Thymus (tissue), 14 donors: ENCODE measurements at places on chromosomes 7 and 10.

DNA sequence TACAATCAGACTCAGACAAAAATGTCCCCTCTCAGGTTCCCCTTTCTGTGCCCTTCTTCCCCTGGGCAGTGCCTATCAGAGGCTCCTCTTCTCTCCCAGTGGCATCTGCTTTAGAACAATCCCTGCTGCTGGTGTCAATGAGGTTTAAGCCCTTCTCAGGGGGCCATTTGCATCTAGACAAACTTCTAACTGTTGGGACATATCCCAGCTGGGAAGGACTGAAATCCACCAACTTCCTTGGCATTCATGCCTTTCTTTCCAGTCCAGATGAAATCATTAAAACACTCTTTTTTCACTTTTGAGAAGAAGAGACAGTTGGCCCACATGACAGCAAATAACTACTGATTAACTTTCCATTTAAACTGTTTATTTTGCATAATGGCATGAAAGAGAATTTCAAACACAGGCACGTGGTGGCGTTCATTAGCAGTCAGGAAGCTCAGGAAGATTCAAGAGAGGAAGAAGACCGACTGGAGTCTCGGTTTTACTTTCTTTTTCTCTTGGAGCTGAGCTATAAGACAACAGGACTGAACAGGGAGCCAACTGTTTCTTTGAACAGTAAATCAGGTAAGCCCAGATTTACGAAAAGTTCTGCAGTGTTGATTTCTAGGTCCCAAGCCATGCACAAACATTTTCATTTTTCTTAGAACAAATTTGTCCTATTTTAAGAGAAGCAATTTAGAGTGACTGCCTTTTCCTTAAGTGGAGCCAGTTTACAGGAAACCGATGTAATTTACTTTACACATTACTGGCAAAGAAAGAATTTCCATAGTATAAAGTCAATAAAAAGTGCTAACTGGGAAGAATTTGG lies at the start of gene GIMAP2:
GIMAP2 (plus strand) TSS at position 488 of the 811 bp plus-strand sequence. CDS start 1,354 bp downstream, outside the sequence.
- DNase-seq, result peak; percentile 82

GRCh38 chr7:95897557-95898251 lies 125.3 kb downstream of the DYNC1I1 start:
- no peak for DNase-seq

- DNase-seq, result no peak
Observed at GRCh38 chr7:110664803-110665202, 426.1 kb upstream of the LRRN3 start.

DNA sequence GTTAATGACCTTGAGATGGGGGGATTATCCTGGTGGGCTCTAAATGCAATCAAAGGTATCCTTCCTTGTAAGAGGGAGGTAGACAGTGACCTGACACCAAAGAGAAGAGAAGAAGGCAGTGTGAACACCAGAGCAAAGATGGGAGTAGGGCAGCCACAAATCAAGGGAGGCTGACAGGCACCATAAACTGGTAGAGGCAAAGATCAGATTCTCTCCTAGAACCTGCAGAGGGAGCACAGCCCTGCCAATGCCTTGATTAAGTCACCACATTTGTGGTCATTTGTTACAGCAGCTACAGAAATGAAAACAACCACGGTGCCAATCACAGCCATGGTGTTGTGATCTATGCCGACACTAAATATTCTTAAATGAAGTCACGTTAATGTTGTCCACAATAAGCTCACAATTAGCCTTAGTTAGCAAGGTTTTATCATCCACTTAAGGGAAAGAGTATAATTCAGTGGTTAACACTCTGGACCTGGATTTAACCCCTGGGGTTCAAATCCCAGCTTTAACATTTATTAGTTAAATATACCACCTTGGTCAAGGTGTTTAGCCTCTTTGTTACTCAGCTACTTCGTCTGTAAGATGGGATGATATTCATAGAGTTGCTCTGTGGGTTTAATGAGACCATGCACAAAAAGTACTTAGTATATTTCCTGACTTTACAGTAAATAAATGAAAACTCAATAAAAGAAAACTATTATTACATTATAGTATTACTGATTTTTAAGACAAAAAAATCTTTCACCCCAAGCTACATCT lies 70.8 kb downstream of the SGMS1 start:
- no peak for DNase-seq

DNA sequence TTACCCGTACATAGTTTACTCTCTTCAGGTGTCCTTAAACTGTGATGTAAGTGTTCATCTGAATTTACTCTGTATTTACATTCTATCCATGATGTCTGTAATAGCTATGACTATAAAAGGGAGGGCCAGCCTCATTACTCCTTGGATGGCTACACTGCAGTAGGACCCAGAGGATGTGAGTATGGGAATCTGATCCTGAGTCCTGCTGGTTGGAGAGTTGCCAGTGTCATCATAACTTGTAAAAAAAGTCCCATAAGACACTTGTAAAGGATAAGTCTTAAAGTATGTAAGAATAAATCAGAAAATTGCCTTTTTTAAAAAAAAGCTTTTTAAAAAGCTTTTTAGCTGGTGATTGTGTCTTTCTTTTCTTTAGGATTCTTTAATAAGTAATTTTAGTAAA lies 95.4 kb downstream of the PPP1R9A start:
- DNase-seq, result no peak

GRCh38 chr10:44157574-44157973 lies 227.3 kb downstream of the CXCL12 start:
- DNase-seq, result no peak

GRCh38 chr10:126905776-126906703 lies 812 bp downstream of the DOCK1 start:
- DNase-seq, result no peak

DNA sequence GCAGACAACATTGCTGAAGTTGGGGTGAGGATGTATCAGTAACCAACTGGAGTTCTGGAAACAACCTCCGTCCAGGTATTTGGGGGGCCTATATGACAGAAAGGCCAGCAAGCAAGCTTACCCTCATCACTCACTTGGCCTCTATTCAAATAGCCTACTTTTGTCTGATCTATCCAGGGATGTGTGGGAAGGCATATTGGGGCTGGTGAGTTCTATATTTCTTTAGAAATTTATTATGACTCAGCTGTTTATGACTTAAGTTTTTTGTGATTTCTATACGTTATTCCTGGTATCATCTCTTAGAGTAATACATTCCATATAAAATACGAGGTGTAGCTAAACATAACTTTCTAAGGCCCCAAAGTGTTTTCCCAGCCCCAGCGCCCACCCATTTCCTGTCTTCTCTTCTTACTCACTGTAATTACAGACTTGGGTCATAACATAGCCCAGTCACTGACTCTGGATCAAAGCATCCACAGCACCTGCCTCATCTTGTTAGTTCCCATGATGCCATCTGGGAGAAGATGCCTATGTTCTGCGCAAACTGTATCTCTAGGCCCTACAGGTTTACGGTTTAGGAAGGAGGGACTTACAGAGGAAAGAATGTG lies 18.1 kb downstream of the GARS1 start:
- no peak for DNase-seq

- DNase-seq, result no peak
Observed at GRCh38 chr10:19629567-19629966, 186.7 kb upstream of the PLXDC2 start.

DNA sequence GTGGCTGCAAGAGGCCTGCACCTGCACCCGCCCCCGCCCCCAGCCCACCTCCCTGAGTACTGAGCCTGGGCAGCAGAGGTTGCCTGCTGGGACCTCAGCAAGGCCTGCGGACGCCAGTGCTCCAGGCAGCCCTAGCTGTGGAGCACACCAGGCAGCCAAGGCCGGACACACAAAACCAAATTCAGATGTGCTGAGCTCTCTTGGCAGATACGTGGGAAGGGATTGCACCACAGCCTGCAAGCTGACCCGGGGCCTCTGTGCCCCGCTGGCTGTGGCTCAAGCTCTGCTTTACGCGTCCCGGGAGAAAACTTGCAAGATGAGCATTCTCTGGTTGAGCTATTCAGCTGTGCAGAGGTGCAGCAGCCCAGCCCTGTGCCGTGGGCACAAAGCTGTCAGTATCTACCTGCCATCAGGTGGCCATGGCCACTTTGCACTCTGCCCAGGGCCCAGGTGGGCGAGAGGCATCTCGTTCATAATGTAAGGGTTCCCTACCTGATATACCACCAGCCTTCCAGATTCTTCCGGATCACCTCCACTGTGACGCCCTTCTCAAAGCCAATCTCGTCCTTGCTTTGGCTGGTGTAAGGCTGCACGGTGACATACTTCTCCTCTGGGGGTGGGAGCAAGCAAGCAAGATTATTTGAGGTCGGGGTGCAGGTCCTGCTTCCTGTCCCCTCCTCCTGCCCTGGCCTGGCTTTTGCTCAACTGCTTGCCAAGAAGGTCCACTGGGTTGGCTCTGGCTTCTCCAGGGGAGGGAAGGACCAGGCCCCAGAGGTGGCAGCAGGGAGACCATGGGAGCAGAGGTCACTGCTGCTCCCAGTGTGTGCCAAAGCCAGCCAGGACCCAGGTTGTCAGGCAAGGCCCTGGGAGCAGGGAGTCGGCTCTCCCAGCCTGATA lies 123.4 kb downstream of the NEURL1 start:
- DNase-seq, result no peak

GRCh38 chr7:155864991-155865690 lies 52.9 kb upstream of the SHH start:
- no peak for DNase-seq

DNA sequence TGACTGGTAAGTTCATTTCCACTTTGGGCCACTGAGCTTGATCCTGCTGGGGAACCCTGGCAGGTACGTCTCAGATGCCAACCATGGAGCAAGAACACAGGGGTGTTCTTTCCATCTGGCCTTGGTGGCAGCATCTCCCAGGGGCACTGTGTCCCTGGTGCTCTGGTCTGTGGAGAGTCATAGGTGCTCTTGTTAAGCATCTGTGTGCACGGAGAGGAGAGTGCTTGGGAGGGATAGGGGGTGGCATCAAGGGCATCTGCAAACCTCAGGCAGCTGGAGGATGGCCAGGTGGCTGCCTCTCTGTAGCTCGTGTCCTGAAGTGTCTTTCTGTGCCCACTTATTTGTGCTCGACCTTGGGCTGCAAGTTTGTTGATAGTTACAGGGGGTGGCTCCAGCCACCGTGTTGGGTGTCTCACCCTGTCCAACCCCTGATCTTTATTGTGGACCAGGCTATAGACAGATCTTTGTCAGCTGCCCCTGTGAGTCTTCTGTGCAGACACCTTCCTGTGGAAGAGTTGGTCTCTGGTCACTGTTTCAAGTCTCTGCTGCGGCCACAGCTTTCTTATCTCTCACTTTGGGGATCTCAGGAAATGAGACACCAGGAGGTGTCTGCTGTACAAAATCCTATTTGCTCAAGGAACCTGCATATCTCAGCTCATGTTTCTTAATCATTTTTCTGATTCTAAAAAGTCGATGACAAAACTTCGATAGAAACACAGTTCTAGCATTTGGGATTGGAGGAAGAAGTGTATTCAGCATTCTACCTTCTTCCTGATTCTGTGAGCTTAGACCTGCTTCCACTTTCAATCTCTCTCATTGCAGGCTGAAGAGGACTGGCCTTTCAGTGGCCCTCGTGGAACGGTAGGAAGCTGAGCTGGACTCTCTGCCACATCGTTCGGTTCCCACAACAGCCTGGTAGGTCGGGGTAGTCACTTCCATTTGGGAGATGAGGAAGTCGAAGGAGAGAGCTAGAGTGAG lies 17.2 kb upstream of the GIMAP8 start:
- no peak for DNase-seq

- DNase-seq, result no peak
Observed at GRCh38 chr10:46291817-46292572, 5.2 kb downstream of the ANTXRL start.

GRCh38 chr7:38280000-38280399 lies 6.6 kb upstream of the TARP start:
- DNase-seq, result no peak

DNA sequence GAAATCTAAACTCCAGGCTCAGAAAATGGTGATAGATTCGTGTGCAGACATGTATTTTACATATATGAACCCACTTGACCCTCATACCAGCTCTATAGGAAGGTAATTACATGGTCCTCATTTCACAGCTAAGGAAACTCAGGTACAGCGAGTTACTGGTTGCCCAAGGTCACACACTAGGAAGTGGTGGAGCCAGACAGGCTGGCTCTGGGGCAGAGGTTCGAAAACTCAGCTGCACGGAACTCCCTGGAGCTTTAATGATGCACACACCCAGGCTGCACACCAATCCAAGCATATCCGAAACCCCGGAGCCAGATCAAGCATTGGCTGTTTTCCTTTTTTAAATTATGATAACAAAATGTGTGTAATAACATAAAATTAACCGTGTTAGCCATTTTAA lies 172.4 kb downstream of the COBL start:
- no peak for DNase-seq

- DNase-seq, result no peak
Observed at GRCh38 chr10:17145239-17145638, 15.6 kb upstream of the CUBN start.

DNA sequence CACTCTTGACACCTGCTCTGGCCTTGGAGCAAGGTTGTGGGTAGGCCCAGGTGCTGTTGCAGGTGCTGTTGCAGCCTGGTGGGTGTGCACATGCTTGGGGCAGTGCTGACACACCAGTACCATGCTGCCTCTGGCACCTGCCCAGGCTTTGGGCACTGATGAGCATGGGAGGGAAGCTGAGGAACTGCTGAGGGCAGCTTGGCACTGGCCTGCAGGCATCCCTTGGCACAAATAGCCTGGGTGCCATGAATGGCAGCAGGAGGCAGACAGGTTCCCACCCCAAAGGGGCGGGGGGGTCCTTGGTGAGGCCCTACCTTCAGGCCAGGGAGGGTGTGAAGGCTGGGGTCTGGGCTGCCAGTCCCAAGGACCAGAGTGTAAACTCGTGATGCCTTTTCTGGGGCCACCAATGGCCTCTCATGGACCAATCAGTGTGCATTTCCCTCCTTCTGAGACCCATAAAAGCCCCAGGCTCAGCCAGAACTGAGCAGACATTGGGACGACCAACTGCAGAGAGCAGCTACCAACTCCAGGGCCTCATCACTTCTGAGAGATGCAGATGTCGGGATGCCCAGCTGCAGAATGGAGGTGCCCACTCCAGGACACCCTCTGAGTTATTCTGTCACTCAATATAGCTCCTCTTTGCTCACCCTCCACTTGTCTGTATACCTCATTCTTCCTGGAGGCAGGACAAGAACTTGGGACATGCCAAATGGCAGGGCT lies 547.4 kb downstream of the ZWINT start:
- no peak for DNase-seq

DNA sequence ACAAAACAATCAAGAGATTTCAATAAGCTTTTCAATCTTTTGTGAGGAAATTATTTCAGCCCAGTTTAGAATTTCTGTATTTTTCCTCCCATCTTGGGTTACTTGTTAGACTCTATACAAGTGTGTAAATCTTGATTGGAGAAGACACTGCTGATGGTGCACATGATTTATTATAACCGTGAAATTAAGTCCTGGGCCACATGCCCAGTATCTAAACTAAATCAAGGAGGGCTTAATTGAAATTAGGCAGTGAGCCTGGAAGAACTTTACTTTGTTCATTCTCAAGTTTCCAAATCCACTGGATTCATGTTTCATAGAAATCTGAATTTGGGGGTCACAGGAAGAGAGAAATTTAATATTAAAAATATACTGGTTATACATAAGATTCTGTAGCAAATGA lies 44.5 kb downstream of the CSTF2T start:
- DNase-seq, result no peak

- DNase-seq, result no peak
Observed at GRCh38 chr7:114310345-114311110, 104.1 kb upstream of the FOXP2 start.

GRCh38 chr7:22725585-22725984 lies 1.4 kb upstream of the IL6 start:
- no peak for DNase-seq
